Stimulated activated CD8-positive, alpha-beta memory T cell treated with anti-CD3 and anti-CD28 coated beads, Interleukin-7, amount 100 ng/mL, for 1 hour (primary cell): ENCODE measurements at places on chromosomes 4 and X.

GRCh38 chr4:165343353-165344191 lies 16.1 kb downstream of the MSMO1 start:
- DNase-seq = no peak

- no peak for DNase-seq
Observed at GRCh38 chr4:8744083-8744805, 127.4 kb downstream of the HMX1 start.

- DNase-seq = no peak
Observed at GRCh38 chr4:30718641-30719453, 1.3 kb upstream of the PCDH7 start.

DNA sequence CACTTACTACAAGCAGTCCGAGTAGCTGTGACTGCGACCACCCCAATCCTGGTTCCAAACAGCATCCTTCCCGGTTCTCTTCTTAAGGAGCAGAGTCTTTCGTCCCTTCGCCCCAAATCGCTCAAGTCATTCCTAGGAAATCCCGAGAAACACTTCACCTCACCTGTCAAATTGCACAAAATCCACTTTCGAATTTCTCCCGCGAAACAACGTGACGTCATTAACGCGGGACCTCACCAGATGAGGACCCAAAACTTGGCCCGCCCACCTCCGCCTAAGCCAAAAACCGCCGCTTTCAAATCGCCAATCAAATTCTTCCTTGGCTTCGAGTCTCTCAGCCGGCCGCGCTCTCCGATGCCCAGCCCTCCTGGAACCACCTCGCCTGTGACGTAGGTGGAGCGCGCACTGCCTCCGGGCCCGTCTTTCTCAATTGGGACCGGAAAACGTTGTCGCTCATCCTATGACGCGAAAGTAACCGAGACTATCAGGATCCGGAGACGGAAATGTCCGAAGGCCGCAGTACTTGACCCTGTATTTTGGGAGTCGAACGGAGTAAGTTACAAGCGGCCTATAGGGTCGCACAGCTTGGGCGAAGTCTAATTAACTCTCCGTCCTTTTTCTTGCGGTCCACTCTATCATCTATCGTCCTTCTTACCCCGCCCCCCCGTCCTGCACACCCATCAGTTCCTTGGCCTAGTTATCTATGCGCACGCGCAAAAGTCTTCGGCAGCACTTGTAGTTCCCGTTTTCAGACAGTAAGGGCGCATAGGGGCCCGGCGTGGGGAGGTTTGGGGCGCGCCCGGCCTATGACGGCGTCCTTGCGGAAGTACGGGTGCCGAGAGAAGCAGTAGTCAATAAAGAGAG lies at the start of the genes LARP7 and ZGRF1:
Gene LARP7 (plus strand): TSS at position 456 of the 864 bp plus-strand sequence. CDS start 7,527 bp downstream, outside the sequence.
Gene ZGRF1 (minus strand): TSS at position 222 of the 864 bp plus-strand sequence. CDS start 3,733 bp downstream, outside the sequence.
- peak; percentile 94 for DNase-seq

DNA sequence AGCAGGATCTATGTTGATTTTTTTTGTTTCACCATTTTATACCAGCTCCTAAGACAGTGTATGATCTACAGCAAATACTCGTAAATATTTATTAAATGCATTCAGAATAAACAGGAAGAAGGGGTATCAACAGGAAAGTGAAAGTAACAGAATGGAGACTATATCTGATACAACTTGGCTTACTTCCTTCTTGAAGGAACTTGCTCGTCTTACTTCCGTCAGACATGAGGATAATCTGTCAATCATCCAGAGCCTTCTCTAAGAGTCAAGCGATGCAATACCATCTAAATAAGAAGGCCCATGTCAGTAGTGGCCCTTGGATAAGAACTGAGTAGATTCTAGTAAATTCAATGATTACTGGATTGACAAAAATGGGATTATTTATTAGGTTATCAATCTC lies 84.2 kb downstream of the CAMK2D start:
- DNase-seq = no peak
